ENCODE measurements at places on chromosomes 2 and 18.

DNA sequence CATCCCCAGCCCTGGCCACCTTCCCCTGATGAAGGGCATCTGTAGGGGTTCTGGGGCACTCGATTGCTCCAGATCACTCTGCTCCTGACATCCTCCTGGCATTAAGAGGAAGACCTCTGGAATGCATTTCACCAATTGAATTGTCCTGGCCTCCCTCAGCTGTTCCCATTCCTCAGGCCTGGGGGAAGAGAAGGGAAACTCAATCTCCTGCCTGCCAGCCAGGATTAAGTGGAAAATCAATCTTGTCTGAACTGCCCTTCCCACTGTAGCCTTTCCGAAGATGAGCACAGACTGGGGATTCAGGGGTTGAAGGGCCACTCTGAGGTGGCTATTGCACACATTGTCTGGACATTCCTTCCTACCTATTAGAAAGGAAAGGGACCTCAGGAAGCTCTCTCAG lies 99.8 kb downstream of the ALK start:
- no peak for DNase-seq

DNA sequence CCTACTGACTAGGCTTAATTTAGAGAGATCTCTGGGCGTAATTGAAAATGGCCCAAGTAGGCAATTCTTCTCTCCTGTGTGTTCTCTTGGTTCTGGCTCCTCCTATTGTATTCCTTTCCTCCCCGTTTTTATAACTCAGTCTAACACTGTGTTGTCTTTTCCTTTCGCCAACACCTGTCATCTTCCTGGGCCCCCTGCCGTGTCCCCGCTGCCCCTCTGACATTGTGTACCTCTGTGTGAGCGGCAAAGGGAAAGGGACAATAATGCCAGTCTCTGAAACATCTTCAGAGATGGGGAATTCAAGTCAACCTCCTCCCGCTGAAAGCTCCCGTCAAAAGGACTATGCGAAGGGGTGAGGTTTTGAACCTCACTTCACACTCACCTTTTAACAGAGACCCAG lies 210.9 kb downstream of the GBX2 start:
- no peak for DNase-seq

DNA sequence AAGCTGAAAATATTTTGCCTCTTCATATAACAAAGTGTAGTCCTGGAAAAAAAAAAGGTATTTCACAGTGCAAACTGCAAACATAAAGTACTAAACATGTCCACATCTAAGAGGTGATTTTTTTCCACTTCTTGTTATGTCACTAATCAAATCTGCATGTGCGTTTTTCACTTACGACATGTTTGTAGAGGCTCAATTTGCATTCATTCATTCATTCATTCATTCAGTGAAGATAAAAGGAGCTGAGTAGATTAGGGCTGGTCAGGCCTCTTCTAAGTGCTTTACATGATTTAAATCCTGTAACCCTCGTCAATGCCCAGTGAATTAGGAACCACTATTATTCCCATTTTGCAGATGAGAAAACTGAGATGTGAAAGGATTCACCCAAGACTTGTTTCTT lies 88.5 kb downstream of the KCTD1 start:
- no peak for DNase-seq

- DNase-seq = no peak
Observed at GRCh38 chr18:21456428-21457178, 143.9 kb downstream of the ESCO1 start.

GRCh38 chr2:120300385-120300784 lies 45.6 kb upstream of the INHBB start:
- DNase-seq = no peak

- DNase-seq = no peak
Observed at GRCh38 chr18:47883771-47884413, 46.6 kb downstream of the SMAD2 start.

GRCh38 chr2:60676706-60677330 lies 79.2 kb upstream of the PAPOLG start:
- no peak for DNase-seq

GRCh38 chr18:3649633-3650426 lies 199.9 kb downstream of the TGIF1 start:
- no peak for DNase-seq

DNA sequence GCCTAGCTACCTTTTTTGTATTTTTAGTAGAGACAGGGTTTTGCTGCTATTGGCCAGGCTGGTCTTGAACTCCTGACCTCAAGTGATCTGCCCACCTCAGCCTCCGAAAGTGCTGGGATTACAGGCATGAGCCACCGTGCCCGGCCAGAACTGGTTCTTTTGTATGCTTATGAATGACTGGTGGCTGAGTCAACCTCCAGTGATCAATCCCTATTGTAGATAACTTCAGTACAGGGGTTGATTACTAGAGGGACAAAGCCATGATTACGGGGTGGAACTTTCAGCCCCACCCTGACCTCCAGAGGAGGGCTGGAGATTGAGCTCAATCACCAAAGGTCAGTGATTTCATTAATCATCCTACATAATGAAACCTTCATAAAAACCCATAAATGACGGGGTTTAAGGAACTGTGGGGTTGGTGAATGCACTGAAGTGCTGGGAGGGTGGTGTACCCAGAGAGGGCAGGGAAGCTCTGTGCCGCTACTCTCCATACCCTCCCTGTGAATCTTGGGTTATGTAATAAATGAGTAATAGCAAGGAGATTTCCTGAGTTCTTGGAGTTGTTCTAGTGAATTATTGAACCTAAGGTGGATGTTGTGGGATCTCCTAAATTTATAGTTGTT lies 281.8 kb upstream of the CXCR4 start:
- no peak for DNase-seq

DNA sequence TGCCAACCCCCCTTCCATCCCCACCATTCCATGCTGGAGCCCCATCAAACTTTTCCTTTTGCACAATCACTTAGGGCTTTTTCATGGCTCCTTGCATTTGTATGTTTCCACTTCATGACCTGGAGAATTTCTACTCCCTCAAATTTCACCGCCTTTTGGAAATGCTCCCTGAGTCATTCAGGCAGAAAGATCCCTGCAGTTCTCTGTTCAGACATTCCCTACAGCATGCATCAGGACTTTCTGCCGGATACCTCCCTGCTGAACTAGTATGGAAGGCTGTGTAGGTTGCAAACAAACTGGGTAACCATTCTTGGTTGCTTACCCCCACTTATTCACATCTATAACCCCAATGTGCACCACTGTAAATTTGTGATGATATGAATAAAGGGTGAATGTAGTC lies 389.6 kb upstream of the CELF4 start:
- no peak for DNase-seq

DNA sequence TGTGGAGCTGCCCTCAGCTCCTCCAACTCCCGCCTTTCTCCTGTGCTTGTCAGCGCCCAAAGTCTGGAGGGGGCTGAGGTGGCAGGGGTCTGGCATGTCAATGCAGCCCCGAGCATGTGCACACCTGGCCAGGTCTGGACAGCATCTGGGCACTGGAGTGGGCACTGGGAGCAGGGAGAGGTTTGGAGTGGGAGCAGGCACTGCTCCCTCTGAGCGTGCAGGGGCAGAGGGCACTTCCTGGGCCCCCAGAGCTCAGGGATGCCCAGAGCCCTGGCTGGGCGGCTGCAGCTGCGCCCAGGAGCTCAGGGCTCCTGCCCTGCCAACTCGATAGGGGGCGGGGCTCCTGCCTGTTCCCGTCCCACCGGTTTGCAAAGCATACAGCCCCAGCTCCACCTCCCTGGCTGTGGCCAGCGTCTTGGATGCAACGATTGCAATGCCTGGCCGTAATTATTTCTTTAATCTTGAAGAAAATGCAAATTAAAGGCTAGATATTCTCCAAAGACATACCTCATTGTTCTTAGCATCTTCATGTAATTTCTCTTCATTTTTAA lies 57.4 kb upstream of the LDAH start:
- DNase-seq = no peak

DNA sequence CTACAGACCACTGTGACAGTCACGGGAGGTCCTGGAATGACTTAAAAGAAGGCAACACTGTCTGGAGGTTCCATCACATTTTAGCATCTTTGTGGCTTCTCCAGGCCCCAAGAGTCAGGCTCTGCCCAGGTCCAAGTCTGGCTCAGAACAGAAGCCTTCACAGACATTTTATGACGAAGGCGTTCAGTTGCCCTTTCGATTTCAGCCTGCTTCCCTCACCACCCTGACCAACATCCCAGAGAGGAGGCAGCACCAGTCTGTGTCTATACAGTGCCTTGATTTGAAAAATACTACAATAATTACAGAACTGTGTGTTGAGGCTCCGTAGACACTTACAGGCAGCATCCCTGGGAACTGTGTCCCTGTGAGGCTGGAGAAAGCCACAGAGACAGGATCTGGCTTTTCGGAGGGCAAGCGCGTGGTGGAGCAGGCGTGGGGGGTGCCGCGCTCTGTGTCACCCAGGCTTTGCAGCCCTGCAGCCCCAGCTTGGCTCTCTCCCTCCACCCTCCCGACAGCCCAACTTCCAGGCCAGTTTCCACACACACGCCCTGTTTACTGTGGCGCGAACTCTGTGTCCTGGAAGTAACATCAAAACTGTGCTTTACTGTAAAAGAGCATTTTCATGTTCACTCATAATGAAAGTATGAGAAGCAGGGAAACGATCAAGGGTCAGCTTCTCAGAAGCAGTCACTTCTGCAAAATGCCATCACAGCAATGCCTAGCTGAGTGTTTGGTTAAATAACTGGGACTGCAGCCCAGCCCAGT lies 153.5 kb upstream of the ALKAL2 start:
- no peak for DNase-seq

- no peak for DNase-seq
Observed at GRCh38 chr2:68119504-68119903, 38.2 kb upstream of the PNO1 start.

GRCh38 chr2:143842836-143843235 lies 677.1 kb downstream of the ZEB2 start:
- DNase-seq = no peak

GRCh38 chr2:123816203-123816602 lies 208.9 kb upstream of the CNTNAP5 start:
- DNase-seq = no peak

DNA sequence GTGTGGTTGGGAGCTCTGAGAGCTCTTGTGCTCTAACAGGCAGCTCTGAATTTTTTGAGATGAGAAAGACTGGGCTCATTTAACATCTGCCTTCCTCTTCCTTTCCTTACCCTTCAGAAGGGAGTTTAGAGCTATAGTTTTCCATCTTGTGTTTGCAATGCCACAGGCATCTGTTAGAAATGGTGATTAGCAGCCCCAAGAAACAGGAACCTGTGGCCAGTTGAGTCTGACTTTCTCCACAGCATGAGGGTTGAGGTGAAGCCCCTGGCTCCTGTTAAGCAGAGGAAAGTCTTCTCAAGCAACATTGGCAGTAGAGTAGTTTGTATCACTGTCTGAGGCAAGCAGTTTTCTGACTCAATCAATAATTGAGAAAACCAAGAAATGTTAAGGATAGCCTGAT lies 577.4 kb downstream of the ZEB2 start:
- DNase-seq = no peak

GRCh38 chr2:208006833-208007232 lies 18.5 kb downstream of the PLEKHM3 start:
- no peak for DNase-seq

GRCh38 chr2:62423883-62424458 lies 82.0 kb downstream of the TMEM17 start:
- DNase-seq = no peak

DNA sequence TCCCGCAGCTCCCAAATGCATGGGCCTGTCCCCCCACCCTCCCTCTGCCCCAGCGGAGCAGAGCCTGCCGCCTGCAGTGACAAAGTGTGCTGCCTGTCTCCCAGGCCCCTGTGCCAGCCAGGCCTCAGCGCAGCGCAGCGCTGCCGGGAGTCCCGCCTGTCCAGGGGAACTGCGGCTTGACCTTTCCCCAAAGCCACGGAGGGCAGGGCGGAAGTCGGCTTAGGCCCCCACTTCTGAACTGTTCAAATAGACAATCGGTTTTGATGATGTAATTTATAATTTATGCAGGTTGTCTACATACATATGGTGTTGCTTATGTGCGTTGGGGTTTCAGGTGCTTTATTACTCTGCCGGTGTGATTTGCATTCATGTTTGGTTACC lies 7.1 kb downstream of the GBX2 start:
- no peak for DNase-seq

GRCh38 chr2:18976168-18976961 lies 382.1 kb downstream of the OSR1 start:
- DNase-seq = no peak

DNA sequence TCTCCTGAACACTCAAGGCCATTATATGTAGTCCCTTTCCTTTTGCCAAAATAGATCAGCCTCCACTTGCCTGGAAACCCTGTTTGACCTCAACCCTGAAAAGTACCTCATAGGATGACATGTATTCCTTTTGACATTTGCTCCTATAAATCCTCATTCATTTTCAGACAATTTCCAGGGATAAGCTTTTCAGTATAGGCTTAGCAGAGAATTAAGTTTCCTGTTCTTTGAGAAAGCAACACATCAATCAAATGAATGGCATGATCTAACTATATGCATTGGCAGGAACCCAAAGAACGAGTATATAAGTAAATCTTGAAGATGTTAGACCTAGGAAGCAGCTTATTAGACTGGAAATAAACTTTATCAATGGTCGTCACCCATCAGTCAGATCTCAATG lies 483.0 kb downstream of the CCDC85A start:
- DNase-seq = no peak

DNA sequence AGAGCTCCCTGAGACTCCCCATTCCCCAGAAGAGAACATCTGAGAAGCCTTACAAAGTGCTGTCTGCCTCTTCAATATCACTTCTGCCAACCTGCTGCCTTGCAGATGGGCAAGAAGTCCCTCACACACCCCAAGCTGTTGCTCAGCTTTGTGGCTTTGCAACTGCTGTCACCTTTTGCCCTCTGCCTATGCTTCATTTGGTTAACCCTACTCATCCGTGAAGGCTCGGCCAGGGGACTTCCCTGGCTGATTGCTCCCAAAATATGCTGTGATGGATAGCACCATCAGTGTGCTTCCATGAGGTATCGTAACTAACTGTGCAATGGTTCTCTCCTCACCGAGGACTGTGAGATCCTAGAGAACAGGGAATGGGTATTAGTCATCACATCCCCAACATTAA lies 88.9 kb upstream of the CYP1B1 start:
- no peak for DNase-seq

- no peak for DNase-seq
Observed at GRCh38 chr18:26133652-26134051, at the start of gene PSMA8. PSMA8 (plus strand) TSS chr18:26133869; CDS start chr18:26133966, 97 bp downstream.

DNA sequence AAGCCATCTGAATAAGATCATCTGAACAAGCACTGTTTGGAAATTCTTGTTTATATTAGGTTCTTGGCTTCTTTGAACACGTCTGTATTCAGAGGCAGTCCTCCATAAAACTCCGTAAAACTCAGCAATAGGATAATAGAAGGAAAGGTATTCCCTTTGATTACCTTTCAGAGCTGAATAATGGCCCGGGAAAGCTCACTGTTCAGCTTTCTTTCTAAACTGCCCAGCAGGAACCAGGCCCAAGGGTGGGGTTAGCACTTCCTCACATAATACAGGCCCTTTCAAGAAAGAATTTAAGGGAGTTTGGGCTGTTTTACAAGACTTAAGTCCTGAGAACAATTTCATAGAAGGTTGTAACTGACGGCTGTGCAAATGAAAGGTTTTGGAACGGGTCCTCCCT lies 72.2 kb upstream of the PHLPP1 start:
- no peak for DNase-seq

DNA sequence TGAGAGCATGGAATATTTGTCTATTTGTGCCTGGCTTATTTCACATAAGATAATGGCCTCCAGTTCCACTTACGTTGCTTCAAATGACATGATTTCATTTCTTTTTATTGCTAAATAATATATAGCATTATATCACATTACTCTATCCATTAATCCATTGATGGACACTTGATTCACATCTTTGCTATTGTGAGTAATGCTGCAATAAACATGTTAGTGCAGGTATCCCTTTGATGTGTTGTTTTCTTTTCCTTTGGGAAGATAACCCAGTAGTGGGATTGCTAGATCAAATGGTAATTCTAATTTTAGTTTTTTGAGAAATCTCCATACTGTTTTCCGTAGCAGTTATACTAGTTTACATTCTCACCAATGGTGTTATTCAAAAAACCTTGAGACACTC lies 1343.3 kb upstream of the TMEFF2 start:
- DNase-seq = no peak
